ENCODE measurements at places on chromosomes 3 and 15.

- DNase-seq, result no peak
Observed at GRCh38 chr15:100715571-100716455, 113.4 kb downstream of the ASB7 start.

DNA sequence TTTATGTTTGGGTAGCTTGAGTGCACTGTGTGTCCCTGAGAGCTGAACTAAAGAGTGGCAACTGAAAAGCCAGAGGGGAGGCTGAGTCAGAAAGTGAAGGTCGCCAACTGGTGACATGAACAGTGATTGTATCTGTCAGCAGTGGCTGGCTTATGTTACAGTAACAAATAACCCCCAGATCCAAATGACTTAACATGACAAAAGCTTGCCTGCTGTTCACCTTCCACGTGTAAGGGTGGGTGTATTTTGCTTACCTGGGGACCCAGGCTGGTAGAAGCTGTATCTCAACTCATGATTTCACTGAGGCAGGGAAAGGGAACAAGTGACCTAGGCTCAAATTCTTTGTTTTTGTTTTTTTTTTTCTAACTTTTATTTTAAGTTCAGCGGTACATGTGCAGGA is 147.3 kb downstream of the THSD4 start:
- DNase-seq, result no peak

DNA sequence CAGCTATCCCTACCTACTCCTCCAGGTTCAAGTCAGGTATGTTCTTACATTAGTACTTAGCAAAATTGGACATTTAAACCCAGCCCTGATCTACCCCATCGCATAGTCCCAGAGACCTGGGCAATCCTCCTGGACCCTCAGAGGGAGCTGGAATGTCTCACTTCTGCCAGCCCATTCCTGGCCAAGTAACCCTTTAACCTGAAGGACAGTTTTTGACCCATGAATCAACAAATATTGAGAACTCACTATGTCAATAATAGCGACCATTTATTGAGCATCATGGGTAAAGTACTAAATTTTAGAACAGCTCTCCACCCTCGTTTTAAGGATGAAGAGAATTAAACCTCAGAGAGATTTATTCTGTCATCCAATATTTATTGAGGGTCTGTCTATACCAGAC is 70.4 kb downstream of the RBPMS2 start:
- no peak for DNase-seq

- DNase-seq, result no peak
Observed at GRCh38 chr3:126852511-126852910, 130.4 kb upstream of the PLXNA1 start.

DNA sequence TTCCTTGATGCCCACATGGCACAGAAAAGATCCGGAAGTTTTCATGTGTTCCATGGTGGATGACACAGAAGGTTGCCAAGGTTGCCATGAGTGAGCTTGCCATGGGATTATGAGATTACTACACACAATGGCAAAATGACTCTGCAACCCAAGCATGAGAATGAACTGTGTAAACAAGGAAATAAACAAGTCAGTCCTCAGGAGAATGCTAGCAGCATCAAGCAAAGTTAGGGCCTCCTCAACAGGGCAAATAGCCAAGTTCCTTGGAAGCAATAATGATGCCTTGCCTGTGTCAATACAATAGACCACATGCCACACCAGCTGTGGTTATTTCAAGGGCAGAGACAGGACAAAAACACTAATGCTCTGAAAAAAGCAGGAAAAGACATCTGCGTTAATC is 41.8 kb downstream of the AQR start:
- DNase-seq, result no peak

- no peak for DNase-seq
Observed at GRCh38 chr3:24683633-24684384, 189.2 kb upstream of the THRB start.

DNA sequence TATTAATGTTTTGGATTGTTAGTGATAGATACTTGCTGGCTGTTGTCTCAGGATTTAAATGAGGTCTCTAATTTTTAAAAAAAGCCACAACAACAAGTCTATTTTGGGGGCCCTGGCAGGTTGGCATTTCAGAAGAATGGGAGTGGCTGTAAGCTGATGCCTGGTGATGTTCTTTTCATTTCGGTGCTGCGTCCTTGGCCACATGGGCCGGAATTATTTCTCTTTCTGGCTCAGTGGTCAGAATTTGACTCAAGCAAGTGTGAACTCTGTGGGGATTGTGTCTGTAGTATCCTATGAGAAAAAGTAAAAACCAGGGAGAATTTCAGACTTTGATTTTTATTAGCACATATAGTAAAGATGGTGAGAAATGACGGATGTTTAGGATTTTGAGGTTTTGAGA is 203.0 kb downstream of the AKAP13 start:
- no peak for DNase-seq

DNA sequence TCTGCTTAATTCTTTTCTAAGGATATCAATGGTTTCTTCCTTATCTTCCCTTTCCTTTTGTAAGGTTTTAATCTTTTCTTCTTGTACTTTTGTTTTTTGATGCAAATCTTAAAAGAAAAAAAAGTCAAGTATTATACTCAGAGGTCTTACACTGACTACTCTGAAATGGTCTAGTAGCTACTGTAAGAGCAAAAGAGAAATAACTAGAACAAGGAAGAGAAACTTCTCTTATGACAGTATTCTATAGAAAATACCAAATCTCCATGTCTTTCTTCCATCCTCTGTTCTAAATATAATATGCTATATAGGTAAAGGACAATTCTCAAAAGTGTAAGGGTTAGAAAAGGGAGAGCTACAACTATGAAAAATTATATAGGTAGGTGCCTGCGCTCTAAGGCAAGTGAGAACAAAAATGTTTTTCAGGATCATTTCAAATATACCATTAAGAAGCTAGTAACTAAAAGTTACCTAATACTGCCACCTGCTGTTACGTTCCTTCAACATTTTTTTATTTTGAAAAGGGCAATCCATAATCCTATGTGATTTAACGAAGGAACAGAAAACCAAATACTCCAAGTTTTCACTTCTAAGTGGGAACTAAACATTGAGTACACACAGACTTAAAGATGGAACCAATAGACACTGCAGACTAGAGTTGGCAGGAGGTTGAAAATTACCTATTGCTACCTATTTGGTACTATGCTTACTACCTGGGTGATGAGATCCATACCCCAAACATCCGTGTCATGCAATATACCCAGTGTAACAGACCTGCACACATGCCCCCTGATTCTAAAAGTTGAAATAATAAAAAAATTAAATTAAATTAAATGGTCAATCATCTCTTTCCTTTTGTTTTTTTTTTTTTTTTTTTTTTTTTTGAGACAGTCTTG is 36.7 kb downstream of the CIP2A start:
- no peak for DNase-seq

- no peak for DNase-seq
Observed at GRCh38 chr3:32401126-32401525, 9.5 kb downstream of the CMTM7 start.

GRCh38 chr3:98731720-98732285 is 31.3 kb upstream of the ST3GAL6 start:
- no peak for DNase-seq

DNA sequence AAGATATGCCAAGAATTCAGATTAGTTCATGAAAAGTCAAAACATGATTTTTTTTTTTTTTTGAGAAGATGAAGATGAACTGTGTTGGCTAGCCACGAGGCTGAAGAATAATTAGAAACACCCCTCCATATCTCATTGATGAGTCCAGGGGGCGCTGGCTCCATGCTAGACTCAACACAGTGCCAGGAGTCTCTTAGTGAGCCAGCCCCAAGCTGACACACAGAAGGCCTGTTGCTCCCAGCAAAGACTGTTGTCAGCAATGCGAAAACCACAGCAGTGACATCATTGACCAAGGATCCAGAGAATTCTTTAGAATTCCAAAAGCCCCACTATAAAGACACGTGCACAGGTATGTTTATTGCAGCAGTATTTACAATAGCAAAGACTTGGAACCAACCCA is 185.2 kb downstream of the ANXA2 start:
- no peak for DNase-seq

All from 8988T (cell line).